ENCODE measurements at places on chromosomes 5 and 9.
A peak's percentile ranks its signal among the peaks of the same experiment; 100 is the strongest.

DNA sequence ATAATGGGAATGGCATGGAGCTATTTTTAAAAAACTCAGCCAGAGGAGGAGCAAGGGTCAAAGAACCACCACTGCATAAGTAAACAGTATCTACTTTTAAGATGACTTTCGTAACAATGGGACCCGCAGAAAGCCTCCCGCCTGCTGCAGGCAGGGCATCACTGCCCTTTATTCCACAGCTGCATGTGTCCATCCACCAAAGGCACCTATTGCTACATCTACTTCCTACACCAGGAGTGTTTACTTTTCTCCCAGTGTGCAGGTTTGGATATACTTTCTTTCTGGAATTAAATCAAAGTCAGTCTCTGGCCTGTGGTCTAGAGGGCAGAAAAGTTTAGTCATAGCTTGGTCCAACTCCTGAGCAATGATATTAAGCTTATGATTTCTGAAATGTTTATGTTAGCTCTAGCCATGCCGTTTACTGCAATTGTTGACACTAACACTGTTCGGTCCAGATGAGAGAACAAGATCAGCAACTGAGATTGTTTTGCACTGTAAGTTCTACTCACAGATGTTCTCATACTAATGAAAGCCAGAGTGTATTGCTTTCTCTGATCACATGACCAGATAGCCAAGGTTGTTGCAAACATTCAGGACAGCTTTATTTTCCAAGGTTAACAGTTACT lies 391.5 kb downstream of the FGF10 start:
- DNase-seq = peak; percentile 36

DNA sequence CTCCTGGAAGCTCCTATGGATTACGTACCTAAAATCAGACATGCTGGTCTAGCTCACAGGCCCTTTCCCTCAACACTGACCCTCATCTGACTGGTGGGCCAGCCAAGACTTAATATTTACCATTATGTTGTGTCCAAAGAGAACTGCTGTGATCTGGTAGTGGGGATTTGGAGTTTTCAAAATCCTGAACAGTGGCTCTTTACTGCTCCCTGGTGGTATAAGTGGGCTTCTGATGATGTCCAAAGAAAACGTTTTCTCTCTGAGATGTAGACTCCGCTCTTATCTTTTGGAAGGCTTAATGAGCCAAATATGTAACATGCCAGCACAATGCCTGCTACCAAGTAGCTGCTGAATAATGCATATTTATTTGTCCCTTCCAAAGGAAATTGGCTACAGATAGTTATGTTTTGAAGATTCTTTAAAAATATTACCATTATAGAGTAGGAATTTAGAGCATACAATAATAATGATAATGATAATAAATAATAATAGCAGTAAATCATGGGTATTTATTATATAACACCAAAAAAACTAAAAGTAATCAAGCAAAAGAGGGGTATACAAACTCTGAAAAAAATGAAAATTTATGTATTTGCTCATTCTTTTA lies 406.6 kb upstream of the TNC start:
- DNase-seq = peak; percentile 55

DNA sequence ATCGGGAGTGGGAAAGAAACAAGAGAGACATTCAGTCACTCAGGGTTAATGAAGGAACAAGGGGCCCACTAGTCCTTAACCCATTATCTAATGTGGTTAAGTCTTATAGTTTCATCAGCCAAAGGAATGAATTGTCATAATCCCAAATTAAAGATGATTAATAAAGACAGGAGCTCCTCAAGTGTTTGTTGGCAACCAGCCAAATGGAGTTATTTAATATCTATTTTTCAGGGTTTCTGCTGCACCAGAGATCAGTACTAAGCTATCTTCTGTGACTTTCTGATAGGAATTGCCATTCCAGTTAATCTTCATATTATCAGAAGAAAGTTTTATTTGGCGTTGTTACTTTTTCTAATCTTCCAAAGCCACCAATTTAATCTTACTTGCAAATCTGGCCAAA lies 34.0 kb upstream of the FCHO2 start:
- no peak for DNase-seq

DNA sequence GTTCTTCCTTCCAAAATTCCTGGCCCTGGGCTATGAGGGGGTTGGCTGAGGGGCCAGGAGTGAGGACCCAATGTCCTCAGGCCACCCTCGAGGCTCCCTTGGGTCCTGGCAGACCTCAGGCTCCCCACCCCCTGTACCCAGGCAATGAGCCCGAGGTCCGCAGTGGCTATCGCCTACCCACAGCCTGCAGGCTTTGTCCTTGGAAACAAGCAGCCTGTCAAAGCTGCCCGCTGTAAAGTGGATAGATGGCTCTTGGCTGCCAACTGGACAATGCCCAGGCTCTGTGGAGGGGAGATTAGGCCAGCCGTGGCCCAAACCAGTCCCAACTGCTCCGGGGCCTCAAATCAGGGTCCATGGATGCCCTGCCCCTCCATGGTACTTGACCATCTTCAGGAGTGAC lies 2.2 kb upstream of the ADGRD2 start:
- DNase-seq = no peak

GRCh38 chr5:160458806-160459800 lies 37.4 kb downstream of the PTTG1 start:
- DNase-seq = peak; percentile 9

GRCh38 chr5:55855509-55855908 lies 4.4 kb downstream of the IL31RA start:
- peak; percentile 3 for DNase-seq

DNA sequence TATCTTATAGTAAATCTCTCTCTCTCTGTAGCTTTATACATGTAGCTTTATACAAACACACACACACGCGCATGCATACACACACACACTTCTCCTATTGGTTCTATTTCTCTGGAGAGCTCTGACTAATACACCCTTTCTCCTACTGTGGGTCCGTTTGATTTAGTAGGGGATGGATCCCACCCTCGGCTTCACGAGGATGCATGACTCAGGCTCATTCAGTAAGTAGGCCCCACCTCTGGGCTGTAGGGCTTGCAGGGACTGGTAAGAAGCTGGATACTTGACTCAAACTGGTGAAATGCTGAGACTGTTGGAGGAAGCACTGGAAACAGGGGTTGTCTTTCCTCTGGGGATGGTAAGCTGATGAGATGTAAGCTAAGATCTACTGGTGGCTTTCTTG lies 98.7 kb downstream of the SLC24A2 start:
- peak; percentile 4 for DNase-seq

DNA sequence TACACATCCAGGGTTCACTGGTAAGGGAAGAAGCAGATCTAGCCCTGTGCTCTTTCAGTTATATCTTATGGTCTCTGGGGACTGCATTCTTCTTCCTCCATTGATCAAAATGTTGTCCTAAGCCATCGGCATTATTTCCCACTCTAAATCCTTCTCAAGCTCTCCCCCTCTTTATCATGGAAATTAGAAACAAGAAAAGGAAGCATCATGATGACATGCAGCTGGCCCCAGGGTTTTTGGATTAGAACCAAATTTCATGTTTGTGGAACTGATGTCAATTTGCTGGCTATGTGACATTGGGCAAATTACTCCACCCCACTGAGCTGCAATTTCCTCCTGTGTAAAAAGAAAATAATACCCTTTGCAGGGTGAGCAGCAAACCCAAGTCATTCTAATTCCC lies 39.5 kb downstream of the MFAP3 start:
- no peak for DNase-seq

DNA sequence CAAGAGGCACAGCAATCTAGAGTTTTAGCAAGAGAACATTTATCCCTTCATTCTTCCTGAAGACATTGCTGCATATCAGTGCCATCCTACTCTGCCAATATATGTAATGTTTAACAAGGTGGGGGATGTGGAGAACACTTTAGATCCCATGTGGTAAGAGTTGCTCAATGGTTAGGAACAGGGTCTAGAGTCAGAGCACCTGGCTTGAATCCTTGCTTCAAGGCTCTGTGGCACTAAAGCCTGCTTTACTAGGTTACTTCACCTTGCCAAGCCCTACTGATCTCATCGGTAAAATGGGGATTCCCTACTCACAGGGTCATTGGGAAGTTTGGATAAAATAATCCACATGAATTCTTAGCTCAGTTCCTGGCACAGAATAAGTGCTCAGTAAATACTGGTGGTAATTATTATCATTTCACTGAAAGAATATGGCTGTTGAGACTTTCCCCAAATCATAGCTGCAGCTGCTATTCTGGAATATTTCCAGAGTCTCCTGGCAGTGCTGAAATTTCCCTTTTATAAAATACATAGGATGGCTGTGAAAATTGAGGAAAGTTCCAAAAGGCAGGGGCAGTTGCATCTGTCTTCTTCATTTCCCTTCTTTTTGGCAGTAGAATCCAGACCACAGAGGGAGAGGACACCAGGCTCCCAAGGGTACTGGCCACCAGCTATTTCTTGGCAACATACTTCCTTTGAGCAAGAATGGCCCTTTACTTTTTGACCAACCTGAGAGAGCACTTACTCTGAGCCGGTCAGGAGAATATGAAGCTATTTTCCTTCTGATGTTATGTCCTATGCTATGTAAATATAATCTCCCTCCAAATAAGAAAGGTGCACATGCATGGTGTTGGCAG lies 142.8 kb downstream of the PALM2AKAP2 start:
- no peak for DNase-seq

GRCh38 chr5:143055596-143056338 lies 285.6 kb downstream of the ARHGAP26 start:
- peak; percentile 71 for DNase-seq
